ENCODE measurements at places on chromosomes 1 and 21. TPM values are rescaled to one million over a fixed set of nuclear protein-coding genes. Genes with fewer than 3 reads are reported as not detected.

GRCh38 chr1:27148591-27148990 is 6.3 kb downstream of the SLC9A1 start:
- no peak for DNase-seq

GRCh38 chr1:235783148-235783776 is 83.4 kb downstream of the LYST start:
- DNase-seq: no peak

GRCh38 chr1:155834296-155834926 is 22.6 kb downstream of the GON4L start:
- no peak for DNase-seq

DNA sequence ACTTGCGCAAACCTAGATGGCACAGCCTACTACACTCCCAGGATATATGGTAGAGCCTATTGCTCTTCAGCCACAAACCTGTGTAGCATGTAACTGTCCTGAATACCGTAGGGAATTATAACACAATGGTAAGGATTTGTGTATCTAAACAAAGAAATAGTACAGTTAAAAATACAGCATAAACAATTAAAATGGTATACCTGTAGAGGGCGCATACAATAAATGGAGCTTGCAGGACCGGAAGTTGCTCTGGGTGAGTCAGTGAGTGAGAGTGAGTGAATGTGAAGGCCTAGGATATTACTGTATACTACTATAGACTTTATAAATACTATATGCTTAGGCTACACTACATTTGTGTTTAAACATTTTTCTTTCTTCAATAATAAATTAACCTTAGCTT is 99.3 kb downstream of the PLD5 start:
- DNase-seq: no peak

DNA sequence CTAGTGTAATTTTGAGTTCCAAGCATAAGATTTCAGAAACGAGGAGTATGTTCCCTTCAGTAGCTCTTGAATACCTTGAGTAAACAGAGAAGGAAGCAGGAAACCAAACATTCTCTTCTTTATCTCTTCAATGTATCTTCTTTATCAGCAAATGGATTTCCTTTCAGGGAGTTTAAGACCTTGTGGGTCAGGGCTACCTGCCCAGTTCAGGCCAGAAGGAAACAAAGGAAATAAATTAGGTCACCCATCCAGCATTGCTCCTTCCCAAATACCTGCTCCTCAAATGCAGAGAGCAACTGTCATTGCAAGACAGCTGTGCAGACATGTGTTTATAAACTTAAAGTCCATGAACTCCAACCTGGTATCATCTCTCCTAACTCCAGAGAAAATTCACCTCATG is 130.1 kb upstream of the SOD1 start:
- DNase-seq: no peak

GRCh38 chr1:171381866-171382210 is 67.9 kb downstream of the FMO4 start:
- no peak for DNase-seq

DNA sequence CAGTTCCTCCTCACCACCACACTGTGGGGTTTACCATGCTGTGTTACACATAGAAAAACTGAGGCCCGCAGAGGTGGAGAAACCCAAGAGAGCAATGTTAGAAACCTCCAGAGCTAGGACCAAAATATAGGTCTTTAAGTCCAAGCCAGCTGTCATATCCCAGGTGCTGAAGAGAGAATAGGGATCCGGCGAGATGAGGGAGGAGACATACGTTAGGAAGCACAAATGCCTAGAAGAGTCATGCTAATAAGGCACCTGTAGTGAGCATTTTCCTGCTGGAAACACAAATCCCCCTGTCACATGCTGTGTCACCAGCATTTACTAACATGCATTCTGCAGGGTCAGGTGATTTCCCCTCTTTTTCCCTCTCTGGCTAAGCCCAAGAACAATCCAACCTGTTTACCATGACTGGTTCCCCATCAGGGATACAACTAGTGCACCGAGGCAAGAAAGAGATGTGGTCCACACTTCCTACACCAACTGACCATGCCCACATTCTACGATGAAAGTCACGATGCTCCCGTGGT is 168.6 kb upstream of the CAMK1G start:
- DNase-seq: no peak

GRCh38 chr1:175725684-175726083 is 17.7 kb downstream of the TNR start:
- peak; percentile 33 for DNase-seq

The LAX1 gene
- total RNA-seq: 1.3 TPM

The OR2L5 gene
- total RNA-seq: not detected

The CCDC181 gene
- total RNA-seq: 1.1 TPM

The CD1C gene
- not detected for total RNA-seq
